Fibroblast of skin of left quadriceps (primary cell): ENCODE measurements at places on chromosomes 6 and 20.

- no peak for DNase-seq
These were observed 29.4 kb downstream of the THBS2 start for GRCh38 chr6:169224185-169224695.

- DNase-seq = peak; percentile 32
These were observed 941.3 kb downstream of the TBC1D32 start for GRCh38 chr6:120392941-120393340.

DNA sequence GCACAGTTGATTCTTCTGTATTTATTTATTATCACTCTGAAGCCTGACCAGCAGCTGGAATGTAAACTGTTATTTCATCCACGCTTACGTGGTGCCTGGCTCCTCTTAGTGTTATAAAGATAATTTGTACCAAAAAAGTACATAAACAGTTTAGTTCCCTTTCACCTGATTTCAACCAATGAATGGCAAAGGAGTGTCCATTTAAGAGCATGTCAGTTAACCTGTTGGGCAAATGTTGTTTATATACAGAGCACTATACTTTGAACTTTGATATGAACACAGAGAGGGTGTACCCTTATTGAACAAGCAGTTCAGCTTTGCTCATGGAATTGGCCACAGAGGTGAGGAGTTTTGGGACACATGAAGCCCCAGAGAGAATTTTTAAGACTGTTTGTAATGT lies 7.2 kb upstream of the CTCFL start:
- DNase-seq = no peak

GRCh38 chr6:37987018-37987417 lies 167.5 kb downstream of the ZFAND3 start:
- DNase-seq = no peak

DNA sequence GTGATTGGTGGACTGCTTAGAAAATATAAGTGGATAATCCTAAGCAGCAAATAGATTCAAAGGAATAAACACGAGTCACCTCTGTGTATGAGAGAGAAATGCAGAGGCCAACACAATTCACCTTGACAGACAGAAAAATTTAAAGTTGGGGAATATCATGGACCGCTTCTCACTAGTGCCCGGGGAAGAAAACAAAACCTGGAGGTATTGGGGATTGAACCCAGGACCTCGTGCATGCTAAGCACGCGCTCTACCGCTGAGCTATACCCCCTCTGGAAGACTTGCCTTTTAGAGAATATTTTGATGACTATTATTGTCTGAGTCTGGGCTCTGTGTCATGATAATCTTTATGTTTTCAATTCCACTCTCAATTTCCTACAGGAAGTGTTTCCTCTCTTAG lies 111.9 kb downstream of the TRIM27 start:
- DNase-seq = no peak
